ENCODE measurements at places on chromosomes 1 and 21. TPM values are rescaled to one million over a fixed set of nuclear protein-coding genes. Genes with fewer than 3 reads are reported as not detected.
A peak's percentile ranks its signal among the peaks of the same experiment; 100 is the strongest.

- DNase-seq, result no peak
Measured at GRCh38 chr1:236035681-236036101, 29.2 kb downstream of the NID1 start.

- DNase-seq, result no peak
Measured at GRCh38 chr1:206882555-206882954, 14.7 kb upstream of the IL24 start.

- DNase-seq, result no peak
Measured at GRCh38 chr1:156963621-156964020, 43.2 kb downstream of the LRRC71 start.

DNA sequence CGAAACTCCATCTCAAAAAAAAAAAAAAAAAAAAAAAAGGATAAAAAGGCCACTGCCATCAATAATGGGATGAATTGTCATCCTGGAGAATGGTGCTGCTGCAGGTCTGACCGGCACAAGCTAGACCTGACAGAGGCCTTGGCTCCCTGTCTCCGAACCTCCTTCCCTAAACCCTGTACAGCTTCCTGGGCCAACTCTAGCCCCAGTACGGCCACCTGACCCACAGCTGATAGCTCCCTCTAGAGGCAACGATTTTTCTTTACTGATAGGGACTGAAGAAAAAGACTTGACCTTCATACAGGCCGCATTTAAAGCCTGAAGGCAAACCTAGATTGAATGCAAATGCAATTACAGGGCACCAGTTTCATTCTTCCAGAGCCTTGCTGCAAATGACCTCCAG is 30.7 kb downstream of the NOL9 start:
- no peak for DNase-seq

GRCh38 chr21:26833460-26833939 is 11.7 kb downstream of the ADAMTS1 start:
- no peak for DNase-seq

The KISS1 gene
- total RNA-seq, result 8.8 TPM

DNA sequence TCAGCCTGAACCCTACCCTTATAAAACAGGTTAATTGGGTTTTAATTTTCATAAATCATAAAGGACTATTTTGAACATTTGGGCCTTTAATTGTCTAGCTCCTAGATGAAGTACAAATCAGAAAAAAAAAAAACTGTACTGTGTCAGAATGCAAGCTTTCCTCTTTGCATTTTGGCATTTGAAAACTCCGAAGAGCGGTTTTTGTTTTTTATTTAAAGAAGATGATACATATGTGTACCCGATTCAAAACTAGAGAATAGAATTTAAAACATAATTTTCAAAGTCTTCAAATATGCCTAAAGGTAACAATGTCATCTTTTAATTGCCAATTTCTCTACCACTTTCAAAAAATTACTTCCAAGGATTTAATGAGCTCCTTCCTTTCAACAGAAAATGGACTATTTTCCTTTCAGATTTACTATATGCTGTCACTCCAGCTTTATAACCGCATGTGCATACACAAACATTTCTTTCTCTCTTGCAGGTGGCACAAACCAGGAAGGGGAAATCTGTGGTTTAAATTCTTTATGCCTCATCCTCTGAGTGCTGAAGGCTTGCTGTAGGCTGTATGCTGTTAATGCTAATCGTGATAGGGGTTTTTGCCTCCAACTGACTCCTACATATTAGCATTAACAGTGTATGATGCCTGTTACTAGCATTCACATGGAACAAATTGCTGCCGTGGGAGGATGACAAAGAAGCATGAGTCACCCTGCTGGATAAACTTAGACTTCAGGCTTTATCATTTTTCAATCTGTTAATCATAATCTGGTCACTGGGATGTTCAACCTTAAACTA is 33.7 kb downstream of the MRPL39 start:
- peak; percentile 96 for DNase-seq

DNA sequence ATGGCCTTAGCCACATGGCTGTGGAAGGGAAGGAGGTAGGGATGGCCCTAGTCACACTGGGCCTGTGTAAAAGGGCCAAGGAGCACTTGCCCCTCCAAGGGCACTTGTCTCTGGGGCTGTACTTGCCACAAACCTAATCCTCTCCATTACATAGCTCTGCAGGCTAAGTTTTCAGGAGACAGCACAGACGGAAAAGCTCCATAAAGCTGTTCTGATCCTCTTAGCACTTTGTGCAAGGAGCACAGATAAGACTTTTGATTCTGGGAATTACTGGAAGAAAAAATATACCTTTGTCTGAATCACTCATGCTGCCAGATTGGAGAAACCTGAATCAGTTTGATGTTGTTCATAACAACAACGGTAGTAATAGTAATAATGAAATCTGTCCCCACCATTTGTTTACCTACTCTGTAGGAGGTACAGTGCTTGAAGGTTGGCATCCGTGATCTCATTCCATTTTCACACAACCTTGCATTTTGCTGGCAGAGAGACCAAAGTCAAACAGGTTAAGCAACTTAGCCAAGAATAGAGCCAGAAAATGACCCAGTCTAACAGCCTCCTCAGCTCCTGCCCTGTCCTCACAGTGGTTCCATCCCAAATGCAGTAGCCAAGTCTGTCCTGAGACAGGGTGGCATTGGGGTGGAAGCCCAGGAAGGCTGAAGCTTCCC is 207.1 kb downstream of the ROR1 start:
- no peak for DNase-seq

DNA sequence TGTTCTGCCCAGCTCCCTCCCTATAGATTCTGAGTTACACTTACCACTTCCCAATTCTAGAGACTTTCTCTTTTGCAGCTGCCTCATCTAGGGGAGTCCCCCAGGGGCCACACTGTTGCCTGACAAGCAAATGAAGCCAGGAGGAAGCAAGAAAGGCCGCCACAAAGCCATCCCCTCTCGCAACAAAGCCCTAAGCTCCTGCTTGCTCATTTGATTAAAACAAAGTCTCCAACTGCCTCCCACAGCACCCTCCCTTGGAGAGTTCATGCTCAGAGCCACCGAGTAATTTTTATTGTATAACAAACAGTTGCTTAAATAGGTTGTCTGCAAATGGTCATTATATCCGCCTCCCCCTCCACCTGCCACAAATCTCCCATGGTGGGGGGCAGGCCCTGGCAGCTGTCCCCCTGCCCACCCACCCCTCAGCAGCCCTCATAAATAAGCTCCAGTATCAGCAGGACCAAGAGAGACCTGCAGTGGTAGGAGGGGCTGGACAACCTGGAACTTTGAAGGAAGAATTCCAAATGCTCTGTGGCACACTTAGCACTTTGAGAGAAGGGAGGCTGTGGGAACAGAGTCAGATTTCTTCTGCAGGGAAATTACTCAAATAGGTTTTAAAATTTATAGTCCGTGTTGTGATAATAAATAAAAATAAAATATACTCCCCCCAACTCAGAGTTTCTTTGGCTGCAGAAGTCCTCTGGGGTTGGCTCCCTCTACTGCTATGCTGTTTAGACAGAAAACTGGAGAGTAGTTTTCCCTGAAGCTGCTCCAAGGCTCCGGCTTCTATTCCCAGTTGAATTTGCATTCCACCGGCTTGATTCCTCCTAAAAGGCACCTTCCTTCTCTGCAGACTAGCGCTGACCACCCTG is 237.5 kb downstream of the TTLL7 start:
- no peak for DNase-seq

DNA sequence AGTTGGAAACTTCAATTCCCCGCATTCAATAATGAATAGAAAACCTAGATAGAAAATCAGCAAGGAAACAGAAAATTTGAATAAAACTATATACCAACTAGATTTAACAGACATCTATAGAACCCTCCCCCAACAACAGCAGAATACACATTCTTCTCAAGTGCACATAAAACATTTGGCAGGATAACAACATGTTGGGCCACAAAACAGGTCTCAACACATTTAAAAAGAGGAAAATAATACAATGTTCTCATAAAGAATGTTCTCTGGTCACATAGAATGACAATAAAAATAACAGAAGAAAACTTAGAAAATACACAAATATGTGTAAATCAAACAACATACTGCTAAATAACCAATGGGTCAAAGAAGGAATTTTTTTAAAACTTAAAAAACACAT is 24.9 kb downstream of the ITGB3BP start:
- no peak for DNase-seq

GRCh38 chr1:51898090-51898734 is 19.7 kb upstream of the NRDC start:
- DNase-seq, result peak; percentile 52

The S1PR1 gene
- 0.48 TPM for total RNA-seq

The CAP1 gene
- 441 TPM for total RNA-seq

DNA sequence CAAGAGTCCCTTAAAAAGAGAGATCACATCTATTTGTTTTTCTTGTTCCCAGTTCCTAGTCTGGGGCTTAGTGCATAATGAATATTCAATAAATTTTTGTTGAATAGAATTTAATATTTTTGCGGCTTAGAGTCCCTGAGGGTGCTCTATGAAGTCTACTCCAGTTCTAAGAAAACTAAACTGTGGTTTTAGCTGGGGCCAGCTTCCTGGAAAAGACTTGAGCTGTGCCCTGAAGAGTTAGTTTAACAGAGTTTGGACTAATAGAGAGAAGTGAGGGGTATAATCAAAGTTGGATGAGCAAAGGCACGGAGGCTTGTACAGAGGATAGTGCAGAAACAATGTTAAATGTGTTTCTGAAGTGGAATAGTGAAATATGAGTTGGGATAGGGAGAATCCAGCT is 168.9 kb downstream of the FASLG start:
- no peak for DNase-seq

DNA sequence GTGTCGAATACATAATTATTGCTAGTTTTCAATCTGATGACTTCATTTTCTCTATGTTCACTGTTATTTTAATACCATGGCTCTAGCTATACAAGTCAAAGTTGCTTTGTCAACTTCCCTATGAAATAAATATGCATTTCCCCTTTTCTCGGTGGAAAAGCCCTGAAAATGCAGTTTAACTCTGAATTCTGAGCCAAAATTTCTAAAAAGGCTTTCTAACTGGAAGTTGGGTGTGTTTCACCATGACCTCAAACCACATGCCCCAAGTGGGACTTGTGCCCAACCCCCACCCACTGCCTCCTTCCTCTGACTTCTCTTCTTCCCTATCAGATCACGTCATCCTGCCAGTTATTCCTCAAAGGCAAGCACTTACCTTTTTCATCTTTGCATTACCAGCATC is 8.9 kb downstream of the MKNK1 start:
- DNase-seq, result no peak

The HCRTR1 gene
- total RNA-seq, result not detected

DNA sequence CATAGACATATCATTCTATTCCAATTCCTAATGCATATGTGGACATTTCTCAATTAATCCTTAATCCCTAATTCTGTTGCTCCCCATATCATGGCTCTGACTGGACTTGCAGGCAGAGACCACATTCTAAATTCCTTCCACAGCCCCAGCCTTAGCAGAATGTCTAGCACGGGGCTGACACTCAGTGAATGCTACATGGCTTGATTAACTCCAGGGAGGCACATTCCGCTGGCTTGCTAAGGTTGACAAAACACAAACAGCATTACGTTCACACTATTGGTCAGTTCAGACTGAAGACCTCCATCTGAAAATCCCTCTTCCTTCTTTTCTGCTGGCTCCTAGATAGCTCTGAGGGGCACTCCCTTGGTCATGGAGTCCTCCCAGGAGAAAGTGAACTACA is 119.4 kb downstream of the ASTN1 start:
- DNase-seq, result no peak

The SERTAD4 gene
- 10.6 TPM for total RNA-seq

DNA sequence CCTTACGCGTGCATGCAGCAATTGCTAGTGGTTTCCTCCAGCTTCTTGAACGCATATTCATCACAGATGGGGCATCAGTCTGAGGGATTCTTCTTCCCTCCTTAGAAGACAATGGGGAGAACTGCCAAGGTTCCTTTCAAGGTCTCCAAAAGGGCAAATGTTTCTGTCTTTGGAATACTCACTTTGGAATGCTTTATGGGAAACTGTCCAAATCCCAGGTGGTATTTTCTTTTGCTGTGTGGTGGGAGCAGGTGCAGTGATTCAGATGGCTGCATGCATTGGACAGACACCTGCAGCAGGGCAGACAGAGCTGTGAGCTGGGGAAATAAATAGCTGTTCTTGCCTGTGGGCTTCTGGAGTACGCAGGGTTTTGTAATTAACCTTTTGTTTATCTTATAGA is 40.5 kb downstream of the URB2 start:
- no peak for DNase-seq

- no peak for DNase-seq
Measured at GRCh38 chr1:89873770-89874169, 52.9 kb downstream of the LRRC8D start.

DNA sequence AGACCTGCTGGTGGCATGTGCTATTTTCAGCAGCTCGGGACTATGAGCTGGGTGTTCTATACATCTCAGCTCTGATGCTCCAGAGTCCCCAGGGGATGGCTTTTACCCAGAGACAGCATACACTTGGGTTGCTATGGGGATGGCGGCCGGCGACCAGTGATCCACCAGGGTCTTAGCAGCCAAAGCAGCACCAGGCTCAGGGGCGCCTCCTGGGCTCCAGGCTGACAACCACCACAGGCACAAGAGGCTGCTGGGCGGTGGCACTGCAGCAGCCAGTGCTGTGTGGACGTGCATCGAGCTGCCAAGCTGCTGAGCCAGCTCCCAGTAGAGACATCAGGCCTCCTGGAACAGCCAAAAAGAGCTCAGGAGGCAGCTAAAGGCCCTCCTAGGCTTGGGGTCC is 37.6 kb upstream of the CLSTN1 start:
- no peak for DNase-seq

- DNase-seq, result no peak
Measured at GRCh38 chr21:42563686-42564085, 50.0 kb downstream of the SLC37A1 start.

The RGS1 gene
- total RNA-seq, result not detected

- DNase-seq, result no peak
Measured at GRCh38 chr21:38430401-38430984, 67.8 kb downstream of the ERG start.

The ACTA1 gene
- 1.0 TPM for total RNA-seq

DNA sequence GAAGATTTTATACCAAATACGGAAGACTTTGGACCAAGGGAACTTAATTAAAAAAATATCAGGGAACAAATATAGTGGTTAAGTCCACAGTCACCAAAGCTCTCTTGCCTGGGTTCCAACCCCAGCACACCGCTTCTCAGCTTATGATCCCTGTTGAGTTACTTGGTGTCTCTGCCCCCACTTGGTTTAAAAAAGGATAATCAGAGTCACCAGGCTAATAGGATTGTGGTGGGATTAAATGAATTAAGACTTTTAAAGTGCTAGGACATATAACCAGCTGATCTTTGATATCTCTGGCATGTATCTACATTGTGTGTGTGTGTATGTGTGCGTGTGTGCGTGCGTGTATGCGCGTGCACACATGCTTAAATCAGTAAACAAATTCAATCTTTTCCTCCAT is 474.7 kb upstream of the DAB1 start:
- no peak for DNase-seq

GRCh38 chr1:171780583-171781175 is 781 bp upstream of the METTL13 start:
- no peak for DNase-seq

The RHBDL2 gene
- total RNA-seq, result not detected

- no peak for DNase-seq
Measured at GRCh38 chr1:167221126-167221737, 546 bp downstream of the POU2F1 start.

- DNase-seq, result no peak
Measured at GRCh38 chr1:119081700-119082099, 58.8 kb downstream of the WARS2 start.
